ENCODE measurements at places on chromosomes 1 and 21. TPM values are rescaled to one million over a fixed set of nuclear protein-coding genes. Genes with fewer than 3 reads are reported as not detected.

GRCh38 chr1:165119086-165119485, 237.4 kb downstream of the LMX1A start:
- no peak for DNase-seq

DNA sequence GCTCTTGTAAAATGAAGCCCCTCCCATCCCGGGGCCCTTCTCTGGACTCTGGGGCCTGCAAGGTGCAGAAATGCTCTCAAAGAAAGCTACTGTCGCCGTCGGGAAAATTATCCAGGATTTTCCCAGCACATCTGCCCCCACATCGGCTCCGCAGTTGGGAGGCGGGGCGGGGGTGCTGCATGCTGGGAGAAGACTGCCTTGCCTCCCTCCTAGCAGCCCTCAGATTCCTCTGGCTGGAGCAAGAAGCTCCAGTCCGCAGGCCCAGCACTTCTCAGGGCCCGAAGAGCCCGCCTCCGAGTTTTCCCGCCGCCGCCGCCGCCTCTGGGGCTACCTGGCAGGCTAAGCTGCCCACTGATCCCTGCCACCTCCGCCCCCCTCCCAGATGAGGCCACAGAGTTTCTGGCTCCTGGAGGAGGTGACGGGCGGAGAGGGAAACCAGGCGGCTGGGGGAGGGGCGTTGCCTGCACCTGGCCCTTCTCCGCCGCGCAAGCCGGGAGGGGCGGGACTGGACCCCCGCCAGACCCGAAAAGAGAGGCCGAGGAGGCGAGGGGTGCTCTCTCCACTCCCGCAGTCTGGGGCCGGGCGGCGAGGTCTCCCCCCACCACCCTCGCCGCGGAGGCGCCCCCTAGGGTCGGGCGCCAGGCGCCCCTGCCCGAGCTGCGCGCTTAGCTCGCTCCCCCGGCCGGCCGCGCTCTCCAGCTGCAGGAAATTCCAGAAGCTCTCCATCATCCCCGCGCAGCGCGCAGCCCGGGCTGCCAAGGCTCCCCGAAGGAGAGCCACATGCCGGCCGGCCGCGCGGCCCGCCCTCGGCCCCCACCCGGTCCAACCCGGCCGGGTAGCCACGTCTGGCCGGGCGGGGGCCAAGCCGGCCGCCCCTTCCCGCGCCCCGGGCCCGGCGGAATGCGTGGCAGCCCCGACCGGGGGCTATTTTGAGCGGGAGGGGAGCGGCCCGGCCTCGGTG, 28.8 kb downstream of the AHDC1 start:
- DNase-seq, result no peak

GRCh38 chr1:18661404-18662285, 31.0 kb downstream of the PAX7 start:
- DNase-seq, result no peak

GRCh38 chr21:46109313-46110221, 11.7 kb downstream of the COL6A2 start:
- no peak for DNase-seq

DNA sequence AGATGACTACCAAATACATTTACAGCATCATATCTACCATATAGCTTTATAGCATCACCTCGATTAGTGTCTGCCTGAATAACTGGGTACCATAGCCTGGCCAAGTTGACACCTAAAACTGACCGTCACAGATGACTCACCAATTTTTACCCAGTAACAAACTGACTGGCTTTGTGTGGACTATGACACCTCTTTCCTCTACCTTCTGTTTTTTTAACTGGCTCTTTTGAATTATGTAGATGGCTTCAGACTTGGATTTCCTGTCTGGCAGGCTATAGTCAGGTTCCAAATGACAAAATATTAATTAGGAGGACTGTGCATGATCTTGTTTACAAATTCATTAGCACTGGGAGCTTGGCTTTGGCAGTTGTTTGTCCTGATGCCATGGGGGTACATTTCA, 360.3 kb downstream of the TGFB2 start:
- DNase-seq, result peak; percentile 91

GRCh38 chr1:11233208-11233607, 29.1 kb downstream of the MTOR start:
- DNase-seq, result no peak

DNA sequence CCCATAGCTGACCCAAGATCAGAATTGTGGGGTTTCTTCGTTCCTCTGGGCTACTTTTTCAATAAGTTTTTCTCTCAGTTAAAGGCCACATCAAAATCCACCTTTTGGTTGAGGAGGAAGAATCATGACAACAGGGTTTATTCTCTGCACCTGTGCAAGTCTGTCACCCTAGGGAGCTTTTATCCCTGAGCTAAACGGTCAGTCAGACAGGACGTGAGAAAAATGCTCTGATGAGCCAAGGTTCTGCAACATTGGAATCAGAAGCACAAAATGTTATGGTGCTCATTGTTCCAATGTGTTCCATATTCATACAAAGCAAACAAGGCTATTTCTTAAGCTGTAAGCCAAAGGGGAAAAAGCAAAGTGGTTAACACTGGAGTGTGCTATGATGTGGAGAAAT, 7.4 kb upstream of the ERICH3 start:
- no peak for DNase-seq

DNA sequence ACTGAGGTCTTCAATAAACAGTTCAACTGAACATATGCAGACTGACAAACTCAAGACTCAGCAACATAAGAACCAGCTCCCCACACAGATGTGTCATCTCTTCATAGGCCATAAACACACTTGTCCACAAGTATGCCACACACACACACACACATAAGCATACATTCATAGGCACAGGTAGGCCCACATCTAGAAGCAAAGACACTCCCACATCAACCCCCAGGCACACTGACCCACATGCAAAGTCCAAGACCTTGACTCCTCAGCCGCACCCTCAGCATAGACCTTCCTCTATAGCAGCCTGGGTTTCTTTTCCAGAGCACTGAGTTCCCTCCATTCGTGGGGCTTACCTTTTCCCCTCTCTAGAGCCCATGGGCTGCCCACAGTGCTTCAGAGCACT, 1.4 kb downstream of the LAD1 start:
- DNase-seq, result no peak

GRCh38 chr1:19819701-19820100, 4.6 kb upstream of the RNF186 start:
- no peak for DNase-seq

- DNase-seq, result no peak
Observed at GRCh38 chr21:41055266-41055665, 112.7 kb upstream of the BACE2 start.

GRCh38 chr1:243475966-243476365, 220.1 kb downstream of the SDCCAG8 start:
- peak; percentile 47 for DNase-seq

DNA sequence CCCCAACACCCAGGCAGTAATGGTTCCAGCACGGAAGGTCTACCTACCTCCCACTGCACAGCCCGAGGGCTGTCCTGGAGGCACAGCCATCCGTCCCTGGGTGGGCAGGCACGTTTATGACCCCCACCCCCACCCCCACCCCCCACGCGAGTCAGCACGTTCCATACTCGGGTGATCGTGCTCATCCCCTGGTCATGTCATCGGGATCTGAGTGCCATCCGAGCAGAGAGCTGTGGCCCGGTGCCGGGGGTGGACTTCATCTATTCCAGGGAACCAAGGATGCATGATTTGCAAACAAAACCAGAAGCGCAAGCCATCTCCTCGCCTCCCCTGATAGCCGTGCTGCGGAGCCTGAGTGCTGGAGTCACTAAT, 1.1 kb downstream of the TSPEAR start:
- no peak for DNase-seq

DNA sequence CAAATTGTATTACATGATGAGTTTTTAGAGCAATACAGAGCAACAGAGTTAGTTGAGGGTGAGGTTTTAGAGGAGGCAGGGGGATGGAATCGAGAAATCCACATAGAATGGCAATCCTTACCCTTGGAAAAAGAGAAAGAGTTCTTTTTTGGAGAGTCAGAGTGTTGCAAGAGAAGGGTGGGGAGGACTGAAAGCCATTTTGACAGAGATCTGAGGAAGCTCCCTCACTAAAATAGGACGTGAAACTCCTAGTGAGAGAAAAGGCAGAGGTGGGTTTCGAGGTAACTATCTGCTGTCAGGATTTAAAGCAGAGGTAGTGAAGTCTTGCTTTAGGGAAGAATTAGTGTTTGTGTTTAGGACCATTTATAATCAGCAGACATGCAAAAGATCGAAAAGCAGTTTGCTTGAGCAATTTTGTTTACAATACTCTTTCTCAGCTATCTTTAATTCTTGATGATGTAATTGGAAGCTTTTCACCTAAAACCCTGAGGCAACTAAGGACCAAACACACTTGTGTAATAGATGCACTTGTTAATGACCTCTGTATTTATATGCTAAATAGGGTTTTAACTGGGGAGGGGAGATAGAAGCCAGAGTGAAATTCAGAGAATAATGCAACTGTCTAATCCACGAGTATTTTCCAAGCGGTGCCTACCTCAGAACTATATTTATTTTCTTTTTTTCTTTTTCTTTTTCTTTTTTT, 20.0 kb downstream of the ADAMTS5 start:
- DNase-seq, result no peak

The UHMK1 gene
- 165 TPM for total RNA-seq

All from A172 (cell line).